ENCODE measurements at places on chromosomes 7 and 10.

DNA sequence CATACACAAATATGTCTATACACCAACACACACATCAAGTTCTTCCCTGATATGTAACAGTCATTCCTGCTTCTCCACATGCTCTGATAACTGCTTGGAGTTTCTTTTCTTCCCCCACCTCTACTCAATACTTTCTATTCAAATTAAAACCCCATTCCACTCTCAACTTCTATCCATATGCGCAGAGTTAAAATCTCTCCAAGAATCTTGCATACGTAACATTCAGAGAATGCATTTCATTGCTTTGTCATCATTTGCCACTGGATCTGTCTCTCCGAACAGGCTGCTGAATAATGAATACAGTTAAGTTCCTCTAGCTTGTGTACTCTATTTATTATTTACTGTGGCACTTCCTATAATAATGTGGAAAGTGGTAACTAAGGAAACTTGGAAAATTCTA, 68.8 kb downstream of the DGKB start:
- no peak for DNase-seq

DNA sequence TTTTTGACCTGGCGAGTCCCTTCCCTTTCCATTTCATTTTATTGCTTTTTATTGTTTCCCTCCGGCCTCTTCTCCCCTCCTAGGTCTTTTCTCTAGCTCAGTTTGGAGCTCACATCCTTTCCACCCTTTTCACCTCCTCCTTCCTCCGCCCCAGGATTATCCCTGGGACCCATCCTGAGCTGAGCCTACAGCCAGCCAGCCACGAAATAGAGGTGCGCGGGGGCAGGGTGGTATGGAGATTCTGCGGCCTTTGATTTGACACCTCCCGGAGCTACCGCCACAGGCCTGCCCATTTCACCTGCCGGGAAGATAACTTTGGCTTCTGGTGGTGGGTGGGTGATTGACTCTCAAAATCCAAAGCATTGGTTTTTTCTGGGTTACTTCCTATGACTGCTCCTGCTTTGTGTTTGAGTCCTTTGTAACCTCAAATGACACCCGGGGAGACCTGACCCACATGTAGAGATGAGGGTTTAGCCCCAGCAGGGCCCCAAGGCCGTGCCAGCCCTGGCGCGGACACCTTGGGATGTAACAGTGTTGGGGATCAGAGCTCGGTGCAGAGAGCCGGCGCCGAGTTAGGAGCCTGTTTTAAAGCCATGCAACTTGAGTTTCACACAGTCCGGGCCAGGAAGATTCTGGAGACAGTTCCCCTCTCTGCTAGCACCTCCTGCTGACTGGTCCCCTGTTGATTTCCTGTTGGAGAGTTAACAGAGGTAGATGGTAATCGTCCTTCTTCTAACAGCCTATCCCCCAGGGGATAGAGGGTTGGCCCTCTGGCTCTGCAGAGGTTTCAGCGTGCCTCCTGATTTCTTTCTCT, 1.5 kb downstream of the DUSP5 start:
- no peak for DNase-seq

DNA sequence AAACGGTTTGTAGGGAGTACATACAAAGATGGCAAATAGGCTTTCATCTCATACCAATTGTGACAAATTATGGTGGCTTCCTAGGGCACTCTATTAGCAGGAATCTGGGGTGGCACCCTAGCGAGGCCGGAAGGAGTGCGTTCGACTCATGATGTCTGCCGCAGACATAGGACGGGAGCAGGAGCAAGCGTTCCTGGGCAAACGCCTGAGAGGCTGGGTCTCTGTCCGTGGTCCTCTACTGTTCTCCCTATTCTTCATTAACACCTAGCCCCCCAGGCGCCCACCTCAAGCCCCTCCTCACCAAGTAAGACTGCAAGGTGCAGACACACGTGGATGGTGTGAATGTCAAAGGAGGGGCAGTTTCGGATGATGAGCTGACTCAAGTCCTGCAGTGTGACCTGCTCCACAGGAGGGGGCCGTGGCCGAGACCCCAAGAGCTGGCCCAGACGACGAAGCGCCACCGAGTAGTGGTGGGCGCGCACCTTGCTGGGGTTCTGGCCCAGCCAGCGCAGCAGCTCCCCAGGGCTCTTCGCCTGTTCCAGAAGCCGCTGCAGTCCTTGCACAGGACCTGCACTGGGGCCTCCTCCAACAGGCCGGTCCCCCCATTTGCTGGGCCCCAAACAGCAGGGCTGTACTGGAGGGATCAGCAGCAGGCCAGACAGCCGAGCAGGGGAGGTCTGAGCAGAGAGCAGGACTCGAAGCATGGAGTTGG, 1.3 kb downstream of the FASTK start:
- no peak for DNase-seq

GRCh38 chr10:44398747-44399658, 14.1 kb upstream of the CXCL12 start:
- no peak for DNase-seq

DNA sequence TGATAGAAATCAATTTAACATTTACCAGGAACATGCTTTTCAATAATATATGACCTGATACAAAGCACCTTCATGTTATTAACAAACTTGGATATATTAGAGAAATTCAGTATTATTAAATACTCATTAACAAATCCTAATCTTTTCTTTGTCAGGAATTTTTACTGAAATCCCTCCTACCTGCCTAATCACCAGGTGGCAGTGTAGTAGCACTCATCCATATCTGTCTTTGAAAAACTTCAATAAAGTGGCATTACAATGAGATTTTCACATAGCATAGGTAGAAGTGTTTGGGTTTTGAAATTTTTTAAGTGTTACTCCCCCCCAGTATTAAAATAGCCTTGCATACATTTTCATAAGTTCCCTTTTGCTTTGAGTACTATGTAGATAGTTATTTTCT, 1246.6 kb upstream of the LRRN3 start:
- no peak for DNase-seq

- no peak for DNase-seq
Observed at GRCh38 chr10:35336921-35337823, 863 bp downstream of the CCNY start.

- no peak for DNase-seq
Observed at GRCh38 chr10:116952729-116953128, 52.3 kb downstream of the SHTN1 start.

GRCh38 chr10:44249490-44249889, 135.4 kb downstream of the CXCL12 start:
- no peak for DNase-seq

GRCh38 chr7:24573554-24574338, 494 bp downstream of the PALS2 start:
- DNase-seq: no peak

DNA sequence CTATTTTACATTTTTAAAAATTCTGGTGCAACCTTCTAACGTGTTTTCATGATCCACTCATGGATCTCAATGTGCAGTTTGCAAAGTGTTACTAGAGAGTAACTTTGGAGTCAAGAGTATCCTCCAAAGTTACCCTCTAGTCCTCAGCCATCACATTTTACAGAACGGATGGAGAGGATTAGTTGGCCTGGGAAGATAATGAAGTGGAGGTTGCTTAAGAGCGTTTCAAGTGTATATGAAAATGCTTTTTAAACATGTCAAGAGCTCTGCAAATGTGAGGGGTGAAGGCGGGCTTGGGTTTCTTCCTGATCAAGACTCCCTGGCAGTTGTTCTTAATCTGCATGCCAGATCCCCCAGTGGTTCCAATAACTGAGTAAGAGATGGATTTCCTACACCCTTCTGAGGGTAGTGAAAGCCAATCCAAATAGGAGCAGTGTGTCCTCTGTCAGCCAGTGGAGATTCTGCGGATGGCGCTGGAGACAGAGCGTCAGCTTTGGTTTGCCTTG, 299.4 kb upstream of the NPVF start:
- no peak for DNase-seq

GRCh38 chr7:140082770-140083169, 20.0 kb upstream of the PARP12 start:
- no peak for DNase-seq

GRCh38 chr10:80894797-80895467, 357.2 kb downstream of the SH2D4B start:
- DNase-seq: no peak

GRCh38 chr10:46329690-46330016, 42.9 kb downstream of the ANTXRL start:
- DNase-seq: no peak

DNA sequence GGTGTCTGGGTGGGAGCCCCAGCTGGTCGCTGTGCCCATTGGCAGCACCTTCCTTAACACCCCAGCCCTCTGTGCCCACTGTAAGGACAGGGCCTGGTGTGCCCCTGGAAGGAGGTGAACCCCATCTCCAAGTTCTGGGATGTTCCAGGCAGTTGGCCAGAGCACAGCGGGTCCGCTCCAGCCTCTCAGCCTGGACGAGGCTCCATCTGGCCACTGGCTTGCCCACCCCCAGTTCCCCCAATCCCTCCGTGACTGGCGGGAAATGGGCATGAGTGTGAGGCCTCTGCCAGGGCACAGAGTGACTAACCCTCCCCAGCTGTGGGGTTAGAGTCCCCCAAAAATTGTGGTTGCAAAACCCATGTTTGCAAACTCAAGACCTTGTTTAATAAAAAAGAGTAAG, 15.6 kb downstream of the GRIFIN start:
- no peak for DNase-seq

DNA sequence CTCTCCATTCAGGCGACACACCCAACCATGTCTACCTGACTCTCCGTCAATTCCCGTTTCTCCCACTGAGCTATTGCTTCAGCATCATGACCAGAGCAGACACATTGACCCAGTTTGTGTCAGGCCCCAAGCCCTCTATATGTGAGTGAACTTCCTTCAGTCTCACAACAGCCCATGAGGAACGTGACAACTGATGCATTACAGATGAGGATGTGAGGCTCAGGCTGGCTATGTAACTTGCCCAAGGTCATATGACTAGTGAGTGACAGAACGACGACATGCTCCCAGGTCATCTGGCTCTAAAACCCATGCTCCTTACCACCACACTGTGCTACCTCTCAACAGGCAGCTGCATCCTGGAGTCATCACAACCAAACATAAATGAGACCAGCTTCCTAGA, 3.7 kb downstream of the TMEM140 start:
- DNase-seq: no peak

DNA sequence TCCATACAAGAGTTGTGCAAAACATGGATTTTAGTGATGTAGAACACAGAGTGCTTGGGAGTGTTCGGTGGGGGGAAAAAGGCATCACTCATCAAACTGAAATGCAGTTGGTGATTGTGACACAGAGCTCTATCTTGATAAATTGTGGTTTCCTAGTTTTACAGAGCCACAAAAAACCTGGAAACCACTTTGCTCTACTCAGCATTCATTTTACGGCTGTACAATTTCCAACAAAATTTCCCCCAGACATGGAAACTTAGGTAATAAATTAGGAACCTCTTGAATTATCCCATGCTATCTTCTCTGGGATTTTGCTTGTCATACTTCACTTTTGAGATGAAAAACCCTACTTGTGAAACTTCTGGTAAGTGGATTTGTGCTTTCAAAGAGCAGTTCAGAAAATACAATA, 614.9 kb upstream of the FZD8 start:
- DNase-seq: no peak

DNA sequence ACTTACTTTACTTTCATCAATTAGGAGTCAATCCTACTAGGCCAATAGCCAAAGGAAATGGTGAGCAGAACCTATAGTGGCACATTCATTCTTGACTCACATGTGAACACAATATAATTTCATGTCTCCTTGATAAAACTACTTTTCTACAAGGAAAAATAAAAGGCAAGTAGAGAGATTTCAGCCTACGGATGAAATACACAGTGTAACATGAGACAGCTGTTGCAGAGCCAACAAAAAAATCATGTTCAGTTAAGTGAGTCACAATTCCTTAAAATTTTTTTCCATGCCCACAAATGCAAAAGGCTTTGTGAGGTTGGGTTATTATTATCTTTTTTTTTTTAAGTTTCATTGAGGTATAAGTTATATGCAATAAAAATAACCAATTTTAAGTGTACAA, 54.8 kb downstream of the GPR141 start:
- DNase-seq: no peak

DNA sequence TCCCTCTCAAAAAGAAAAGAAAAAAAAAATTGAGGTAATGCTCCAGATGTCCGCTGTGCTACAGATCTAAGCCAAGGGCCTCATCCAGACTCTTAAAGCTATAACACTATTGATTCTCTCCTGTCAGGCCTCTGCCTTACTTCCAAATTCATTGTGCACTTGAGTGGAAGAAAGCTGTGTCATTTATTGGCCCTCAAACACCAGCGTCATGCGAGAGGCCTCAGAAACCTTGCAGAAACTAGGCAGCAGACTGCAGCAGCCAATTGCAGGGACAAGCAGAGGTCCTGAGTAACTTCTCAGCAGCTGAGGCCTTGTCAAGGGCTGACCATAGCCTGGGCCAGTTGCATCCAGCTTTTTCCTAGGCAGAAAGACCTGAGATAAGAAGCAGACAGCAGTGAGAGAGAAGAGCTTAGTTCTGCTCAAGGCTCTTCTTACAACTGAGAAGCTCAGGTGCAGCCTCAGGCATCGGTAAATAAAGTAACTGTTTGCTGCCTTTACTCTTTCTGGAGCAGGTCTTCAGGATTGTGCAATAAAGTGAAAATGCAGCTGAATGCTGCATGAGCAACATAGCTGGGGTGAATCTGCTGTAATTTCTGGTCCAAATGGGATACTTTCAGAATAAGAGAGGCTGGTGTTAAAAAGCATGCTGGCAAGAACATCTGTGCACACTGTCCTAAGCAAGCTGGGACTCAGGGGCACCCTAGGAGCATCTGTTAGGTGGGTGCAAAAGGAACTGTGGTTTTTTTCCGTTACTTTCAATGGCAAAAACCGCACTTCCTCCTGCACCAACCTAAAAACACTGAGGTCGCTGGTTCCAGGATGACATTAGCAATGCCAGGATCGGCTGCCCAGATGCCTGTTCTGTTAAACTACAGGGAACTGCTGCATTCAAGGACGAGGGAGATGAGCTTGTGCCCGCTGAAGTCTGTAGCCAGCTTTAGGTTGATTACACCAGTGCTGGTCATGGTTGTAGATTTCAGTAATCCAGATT, 181.8 kb upstream of the PFKP start:
- no peak for DNase-seq

DNA sequence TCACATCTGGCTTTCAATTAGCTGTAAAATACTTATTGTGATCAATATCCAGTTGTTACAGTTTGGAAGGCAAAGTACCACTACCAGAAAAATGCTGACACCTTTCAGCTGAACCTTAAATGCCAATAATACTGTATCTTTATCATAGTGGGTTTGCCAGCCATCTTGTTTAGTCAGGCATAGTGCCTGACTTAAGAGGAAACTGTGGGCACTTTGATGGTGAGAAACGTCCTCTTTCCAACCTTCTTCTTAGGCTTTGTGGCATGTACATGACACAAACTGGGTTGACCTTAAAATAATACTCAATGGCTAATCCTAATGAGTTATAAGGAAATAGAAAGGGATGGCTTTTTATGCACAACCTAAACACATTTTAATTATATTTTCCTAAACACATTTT, 52.3 kb upstream of the PRR15 start:
- no peak for DNase-seq

- DNase-seq: no peak
Observed at GRCh38 chr10:49257626-49258349, 41.2 kb upstream of the C10orf71 start.

DNA sequence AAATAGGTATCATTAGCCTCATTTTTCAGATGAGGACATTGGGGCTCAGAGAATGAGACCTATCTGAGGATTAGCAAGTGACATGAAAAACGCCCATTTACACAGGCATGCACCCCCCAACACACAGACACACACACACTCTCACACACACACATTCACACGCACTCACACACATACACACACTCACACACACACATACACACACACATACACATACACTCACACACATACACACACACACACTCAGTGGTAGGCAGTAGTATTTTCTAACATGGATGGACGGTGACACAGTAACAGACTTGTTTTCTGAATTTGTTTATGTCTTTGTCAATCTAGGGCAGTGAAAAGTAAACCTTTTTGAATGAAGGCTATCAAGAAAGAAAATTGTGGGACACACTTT, 21.3 kb downstream of the DGKI start:
- no peak for DNase-seq
